ENCODE measurements at places on chromosomes 13 and 19.

GRCh38 chr13:27965740-27966640 is 3.1 kb downstream of the CDX2 start:
- no peak for DNase-seq

GRCh38 chr13:40319699-40320579 is 346.5 kb downstream of the FOXO1 start:
- no peak for DNase-seq

- no peak for DNase-seq
Measured at GRCh38 chr19:48735031-48735615, 5.3 kb downstream of the RASIP1 start.

GRCh38 chr13:62887046-62887445 is 1471.4 kb upstream of the PCDH20 start:
- no peak for DNase-seq

DNA sequence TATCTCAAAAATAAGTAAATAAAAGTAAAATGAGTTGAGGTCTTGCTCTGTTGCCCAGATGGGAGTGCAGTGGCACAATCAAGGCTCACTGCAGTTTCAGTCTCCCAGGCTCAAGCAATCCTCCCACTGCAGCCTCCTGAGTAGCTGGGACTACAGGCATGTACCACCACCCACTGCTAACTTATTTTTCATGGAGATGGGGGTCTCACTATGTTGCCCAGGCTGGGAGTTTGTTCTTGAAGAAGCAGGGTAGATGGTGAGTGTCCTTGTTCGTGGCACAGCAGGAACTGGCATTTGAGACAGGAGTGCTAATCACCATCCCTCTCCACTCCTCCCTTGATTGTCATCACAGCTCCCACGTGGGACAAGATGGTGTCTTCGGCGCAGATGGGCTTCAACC is 3.5 kb downstream of the NLRP2 start:
- DNase-seq: no peak

DNA sequence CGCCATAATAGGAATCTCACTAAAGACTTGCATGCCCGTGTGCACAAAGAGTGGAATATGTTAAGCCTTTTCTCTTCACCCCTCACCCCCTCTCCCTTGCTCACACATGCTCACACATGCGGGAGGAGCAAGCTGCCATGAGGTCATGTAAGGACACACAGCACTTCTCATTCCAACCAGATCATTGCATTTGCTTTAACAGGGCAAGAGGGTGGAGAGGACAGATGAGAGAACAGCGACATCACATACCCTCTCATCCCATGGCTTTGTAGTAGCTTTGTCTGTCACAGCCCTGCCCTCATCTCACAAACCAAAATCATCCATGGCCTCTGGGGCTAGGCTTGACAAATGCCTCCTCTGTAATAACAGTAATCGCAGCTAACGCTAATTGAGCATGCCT is 145.6 kb upstream of the FRY start:
- DNase-seq: no peak

- peak; percentile 79 for DNase-seq
Measured at GRCh38 chr19:40612831-40613689, 11.9 kb downstream of the LTBP4 start.

GRCh38 chr19:29538651-29539050 is 12.9 kb downstream of the VSTM2B start:
- DNase-seq: no peak

Data from erythroblast (primary cell).